ENCODE measurements at places on chromosomes 5 and 9. TPM values are rescaled to one million over a fixed set of nuclear protein-coding genes. Genes with fewer than 3 reads are reported as not detected.

The STING1 gene
- total RNA-seq, result 84.4 TPM

The ANKDD1B gene
- not detected for total RNA-seq

The LRRC19 gene
- not detected for total RNA-seq

The IRX2 gene
- 1.0 TPM for total RNA-seq

The NFIB gene
- 118 TPM for total RNA-seq

The IFNW1 gene
- total RNA-seq, result not detected

The PCDHA4 gene
- 0.16 TPM for total RNA-seq

The KIF24 gene
- 0.34 TPM for total RNA-seq

The MELK gene
- 1.1 TPM for total RNA-seq

The REXO4 gene
- 12.2 TPM for total RNA-seq

DNA sequence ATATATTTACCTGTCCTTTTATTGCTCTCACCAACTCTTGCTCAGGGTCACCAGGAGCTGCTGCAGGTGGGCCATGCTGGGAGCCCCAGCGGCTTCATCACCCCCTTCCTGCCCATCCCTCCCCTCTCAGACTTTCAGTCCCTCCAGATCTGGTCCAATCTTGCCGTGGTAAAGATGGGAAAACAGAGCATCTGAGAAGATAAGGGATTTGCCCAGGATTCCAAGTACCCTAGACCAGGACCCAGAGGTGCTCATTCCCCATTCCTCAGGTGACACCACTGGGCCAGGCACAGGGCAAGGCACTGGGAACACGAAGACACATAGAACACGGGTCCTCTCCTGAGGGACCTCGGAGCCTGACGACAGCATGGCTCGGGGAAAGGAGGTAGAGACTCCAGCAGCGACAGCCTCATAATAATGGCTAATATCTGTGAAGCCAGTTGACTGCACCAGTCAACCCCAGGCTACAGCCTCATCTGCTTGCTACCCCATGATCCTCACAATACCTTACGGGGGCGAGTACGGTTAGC is 18.0 kb downstream of the TMOD1 start:
- no peak for DNase-seq

- no peak for DNase-seq
Measured at GRCh38 chr5:8752595-8752994, 793.3 kb downstream of the SEMA5A start.

DNA sequence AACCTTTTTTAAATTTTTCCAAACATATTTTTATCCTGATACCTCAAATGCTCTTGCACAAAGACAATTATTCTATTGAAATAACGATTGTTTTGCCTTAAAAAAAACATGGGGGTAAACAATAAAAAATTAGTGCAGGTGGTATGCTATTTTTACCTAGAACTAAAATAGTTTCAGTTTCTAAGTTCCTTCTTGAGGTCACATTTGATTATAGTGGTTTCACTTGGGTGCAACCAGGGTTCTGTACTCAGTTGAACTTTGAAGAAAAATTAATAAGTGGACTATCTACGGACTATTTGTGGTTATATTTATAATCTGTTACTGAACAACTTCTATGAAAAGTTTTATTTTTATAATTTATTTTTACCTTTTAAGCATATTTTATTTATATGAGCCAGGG is 387.1 kb upstream of the IZUMO3 start:
- DNase-seq, result no peak

DNA sequence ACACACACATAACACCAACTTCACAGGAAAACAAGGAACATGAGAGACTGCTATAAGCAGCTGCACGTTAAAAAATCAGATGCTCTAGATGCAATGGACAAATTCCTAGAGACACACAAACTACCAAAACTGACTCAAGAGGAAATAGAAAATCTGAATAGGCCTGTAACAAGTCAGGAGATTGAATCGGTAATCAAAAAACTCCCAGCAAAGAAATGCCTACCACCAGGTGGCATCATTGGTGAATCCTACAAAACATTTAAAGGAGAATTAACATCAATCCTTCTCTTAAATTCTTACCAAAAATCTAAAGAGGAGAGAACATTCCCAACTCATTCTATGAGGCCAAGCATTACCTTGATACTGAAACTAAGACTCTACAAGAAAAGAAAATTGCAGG is 54.9 kb downstream of the NDST1 start:
- DNase-seq, result no peak

GRCh38 chr5:179326122-179326927 is 18.9 kb downstream of the ADAMTS2 start:
- peak; percentile 73 for DNase-seq

DNA sequence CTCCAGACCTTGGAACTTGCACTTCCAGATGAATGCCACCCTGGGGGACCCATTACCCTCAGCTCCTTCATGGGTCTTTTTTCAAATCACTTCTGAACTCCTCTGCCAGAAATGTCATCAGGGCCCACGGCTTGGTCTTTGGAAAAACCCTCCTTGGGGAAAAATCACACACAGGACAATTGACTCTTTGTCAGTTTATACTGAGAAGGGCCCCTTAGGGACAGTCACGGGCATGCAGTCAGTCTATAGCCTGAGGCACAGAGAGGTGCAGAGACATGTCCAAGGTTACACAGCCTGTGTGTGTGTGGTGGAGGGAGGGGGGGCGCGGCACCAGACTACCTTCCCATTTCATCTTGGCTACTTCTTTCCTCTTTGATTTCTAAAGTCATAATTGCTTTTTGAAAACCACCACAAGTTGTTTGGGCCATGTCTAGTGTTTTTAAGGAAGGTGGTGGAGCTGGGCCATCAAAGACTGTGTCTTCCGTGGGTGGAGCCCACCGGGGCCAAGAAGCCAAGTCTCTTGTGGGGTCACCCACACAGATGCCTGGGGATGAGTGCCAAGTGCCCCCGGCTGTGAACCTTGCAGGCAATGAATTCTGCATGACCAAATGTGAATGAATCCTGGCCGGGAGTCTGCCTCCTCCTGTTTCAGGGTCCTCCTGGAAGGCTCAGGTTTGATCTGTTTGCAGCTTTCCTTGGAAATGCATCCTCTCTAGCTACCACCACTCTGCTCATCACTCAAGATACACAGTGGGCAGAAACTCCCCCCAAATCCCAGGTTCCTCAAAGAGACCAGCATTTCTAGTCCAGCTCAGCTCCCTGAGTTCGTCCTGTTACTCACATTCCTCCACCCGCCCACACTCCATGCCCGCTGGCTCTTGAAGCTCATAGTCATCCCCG is 200.1 kb upstream of the TBC1D2 start:
- DNase-seq, result no peak

DNA sequence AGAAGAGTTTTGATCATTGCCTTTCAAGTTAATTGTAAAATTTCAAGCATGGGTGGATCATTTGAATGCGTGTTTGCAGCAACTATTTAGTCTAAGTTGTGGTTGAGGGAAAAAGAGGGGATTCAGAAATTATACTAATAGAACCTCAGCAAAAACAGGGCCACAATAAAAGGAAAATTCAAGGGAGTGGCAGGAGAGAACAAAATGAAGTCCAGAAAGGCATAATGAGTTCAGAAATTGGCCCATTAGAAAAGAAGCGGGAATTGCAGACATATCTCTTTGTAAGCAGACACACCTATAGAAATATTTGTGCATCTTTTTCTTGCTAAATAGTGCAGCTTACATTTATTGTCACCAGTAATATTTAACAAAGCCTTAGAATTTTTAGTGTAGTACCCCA is 960.0 kb downstream of the CDH12 start:
- DNase-seq, result no peak

GRCh38 chr5:60668686-60669304 is 31.2 kb downstream of the DEPDC1B start:
- no peak for DNase-seq

- no peak for DNase-seq
Measured at GRCh38 chr5:118015511-118015910, 972.8 kb downstream of the DTWD2 start.

- no peak for DNase-seq
Measured at GRCh38 chr5:79357398-79357797, 121.5 kb downstream of the JMY start.

DNA sequence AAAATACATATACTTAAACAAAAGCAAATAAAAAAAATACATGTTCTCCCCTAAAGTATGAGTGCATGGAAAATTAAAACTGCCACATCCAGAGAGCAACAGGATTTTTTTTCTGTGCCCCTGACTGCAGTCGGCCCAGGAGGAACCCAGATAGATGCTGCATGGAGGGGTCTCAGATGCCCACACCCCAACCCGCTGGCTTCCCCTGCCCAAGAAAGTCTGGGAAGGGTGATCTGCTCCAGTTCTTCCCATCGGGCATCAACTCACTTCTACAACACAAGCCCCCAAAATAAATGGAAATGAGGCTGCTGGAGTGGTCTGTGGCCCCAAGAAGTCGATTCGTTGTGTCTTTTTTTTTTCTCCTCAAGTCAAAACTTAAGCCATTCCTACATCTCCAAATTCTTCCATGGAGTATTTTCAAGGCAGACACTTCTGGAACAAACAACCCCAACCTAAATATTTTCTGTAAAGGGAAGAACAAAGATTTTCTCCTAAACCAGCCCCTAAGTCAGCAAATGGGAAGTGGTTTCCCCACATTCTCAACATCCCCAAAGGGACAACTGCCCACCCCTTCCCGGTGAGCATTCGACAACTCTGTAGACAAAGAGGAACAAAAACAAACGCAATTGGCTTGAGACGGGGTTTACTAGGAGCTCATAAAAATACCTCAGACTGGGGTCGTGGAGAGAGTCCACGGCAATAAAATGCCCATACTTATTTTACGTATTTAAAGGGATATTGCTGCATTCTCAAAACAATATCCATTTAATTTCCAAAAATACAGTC is 46.7 kb downstream of the ROR2 start:
- DNase-seq, result no peak

DNA sequence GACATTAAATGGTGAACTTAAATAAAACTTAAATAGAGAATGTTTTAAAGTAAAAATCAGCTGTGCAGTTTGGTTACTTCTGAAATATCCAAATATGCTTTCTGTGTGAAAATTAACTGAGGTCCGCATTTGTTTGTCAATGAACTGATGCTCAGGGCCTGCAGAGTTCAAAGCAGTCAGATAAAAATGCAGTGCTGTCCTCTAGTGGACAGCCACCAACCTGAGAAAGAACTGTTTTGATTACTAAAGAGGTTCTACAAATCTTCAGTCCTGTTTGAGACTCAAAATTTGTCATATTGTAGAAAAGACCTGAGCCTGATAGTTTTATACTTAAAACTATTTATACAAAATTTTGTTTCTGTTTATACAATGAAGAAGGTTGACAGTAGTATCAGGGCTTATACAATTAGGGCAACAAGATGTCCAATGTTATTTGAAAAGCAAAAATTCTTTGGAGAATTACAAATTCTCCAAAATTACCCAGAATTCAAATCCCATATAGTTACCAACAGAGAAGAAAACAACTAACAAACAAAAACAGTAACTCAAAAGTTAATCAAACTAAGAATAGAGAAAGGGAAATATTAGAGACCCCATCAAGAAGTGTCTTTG is 232.3 kb upstream of the TBCA start:
- DNase-seq, result no peak

DNA sequence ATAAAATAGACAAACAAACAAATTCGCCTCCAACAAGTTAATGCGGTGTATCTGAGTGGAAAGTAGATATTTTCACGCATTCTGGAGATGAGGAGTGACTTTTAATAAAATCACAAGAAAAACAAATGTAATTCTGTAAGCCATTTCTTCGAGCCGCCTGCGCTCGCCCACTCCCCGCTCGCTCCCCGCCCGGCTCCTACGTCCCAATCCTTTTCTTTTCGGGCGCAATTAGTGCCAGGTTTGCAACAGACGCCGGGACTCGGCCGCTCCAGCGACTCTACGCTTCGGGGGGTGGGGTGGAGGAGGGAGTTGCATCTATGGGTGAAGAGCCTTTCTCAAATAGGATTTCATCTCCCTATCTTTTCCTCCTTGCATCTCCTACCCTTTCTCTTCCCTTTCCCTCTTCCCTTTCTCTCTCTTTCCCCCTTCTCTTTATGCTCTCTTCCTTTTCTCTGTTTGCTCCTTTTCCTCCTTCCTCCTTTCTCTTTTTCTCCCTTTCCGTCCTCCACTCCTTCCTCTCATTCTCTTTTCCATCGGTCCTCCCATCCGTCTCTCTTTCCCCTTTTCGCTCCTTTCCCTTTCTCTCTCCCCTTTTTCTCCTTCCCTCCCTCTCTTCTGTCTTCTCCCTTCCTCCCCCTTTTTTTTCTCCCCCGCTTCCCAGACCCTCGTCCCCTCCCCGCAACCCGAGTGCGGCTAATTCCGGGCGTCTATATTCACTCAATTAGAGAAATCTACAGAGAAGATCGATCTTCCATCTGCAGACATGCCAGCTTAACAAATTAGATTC is 6.1 kb upstream of the OTP start:
- no peak for DNase-seq

GRCh38 chr5:44389090-44389822 is at the start of gene FGF10:
FGF10 (minus strand) TSS chr5:44389420; CDS start chr5:44388682, 738 bp downstream.
- DNase-seq, result peak; percentile 27

- DNase-seq, result peak; percentile 11
Measured at GRCh38 chr5:178387061-178387855, 154.7 kb upstream of the PHYKPL start.

DNA sequence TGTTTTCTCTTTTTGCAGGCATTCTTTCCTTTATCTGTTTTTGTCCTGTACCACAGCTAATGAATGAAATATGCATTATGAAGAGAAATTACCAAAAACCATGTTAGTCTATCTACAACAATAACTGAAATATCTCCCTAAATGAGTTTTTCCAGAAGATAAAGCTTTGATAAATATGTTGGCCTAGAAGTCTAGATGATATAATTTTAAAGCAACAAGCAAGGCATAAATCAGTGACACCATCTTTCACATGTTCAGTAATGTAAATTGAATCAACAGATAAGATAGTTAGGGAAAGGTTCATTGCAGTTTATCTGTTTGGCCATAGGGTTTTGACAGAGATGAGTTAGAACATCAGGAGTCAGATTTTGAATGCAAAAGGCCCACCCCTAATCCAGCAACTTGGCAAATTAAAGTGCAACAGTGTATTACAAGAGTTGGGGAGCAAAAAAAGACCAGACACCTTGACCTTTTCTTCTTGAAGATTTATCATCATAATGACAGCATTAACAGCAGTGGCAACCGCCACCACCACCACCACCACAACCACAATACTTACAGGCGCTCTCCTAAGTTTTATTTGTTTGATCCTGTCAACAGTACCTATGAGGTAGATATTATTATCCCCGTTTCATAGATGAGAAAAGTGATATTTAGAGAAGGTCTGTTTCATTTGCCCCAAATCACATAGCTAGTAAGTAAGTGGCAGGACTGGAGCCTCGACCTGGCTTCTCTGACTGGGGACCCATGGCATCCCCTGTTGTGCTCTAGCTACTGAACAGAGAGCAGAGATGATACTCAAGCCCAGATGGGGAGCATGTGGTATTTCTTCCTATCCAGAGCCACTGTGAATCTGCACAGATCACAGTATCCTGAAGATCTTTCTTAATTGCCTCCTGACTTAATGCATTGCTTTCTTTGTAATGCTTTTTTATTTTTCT is 122.8 kb upstream of the DHFR start:
- DNase-seq, result no peak

- no peak for DNase-seq
Measured at GRCh38 chr5:143957455-143957854, 145.5 kb downstream of the HMHB1 start.

DNA sequence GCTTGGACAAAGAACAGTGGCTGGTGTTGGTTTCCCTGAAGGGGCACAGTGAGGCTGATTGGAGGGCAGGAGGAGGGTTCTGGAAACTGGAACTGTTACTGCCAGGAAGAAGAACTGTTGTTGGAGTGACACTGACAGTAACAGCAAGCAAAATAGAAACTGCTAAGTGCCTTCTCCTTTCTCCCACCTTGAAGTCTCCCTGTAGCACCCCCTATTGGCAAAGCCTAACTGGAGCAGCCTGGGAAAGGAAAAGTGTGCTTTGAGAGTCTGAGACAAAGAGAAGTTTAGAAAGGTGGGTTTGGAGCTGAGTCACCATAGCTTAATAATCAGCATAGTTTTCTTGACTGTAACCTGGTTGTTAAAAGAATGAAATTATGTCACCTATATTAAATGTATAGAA is 2.5 kb upstream of the TMEM174 start:
- no peak for DNase-seq

All from left cardiac atrium (tissue), 4 donors.